ENCODE measurements at places on chromosomes 6 and 20.

DNA sequence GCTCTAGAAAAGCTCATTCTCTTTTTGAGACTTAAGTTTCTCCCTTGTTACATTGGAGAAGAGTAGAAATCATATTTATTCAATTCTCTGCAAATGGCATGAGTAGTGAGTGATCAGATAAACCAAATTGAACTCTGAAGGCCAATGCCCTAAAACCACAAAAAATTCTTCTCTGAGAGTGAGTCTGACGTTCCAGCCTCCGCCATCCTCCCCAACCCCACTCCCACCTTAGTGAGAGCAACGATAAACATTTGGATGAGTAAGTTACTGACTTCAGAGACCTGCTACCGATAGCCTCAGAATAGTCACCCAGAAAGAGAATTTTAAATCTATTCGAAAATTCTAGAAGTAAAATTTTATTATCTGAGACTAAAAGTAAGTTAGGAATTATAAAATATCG lies 94.6 kb downstream of the TFAP2A start:
- DNase-seq, result no peak

DNA sequence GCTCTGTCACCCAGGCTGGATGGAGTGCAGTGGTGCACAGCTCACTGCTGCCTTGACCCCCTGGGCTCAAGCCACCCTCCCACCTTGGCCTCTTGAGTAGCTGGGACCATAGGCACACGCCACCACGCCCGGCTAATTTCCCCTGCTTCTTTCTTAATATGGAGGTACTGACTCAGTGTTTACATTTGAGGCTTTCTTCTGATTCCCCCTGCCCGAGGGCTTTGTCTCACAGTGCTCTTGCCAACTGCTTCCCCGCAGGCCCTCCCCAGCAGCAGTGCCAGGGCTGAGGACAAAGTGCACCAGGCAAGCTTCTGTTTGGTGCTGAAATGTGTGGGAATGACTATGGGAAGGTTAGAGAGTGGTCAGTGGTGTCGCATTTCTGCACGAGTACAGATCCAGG lies 34.8 kb downstream of the NR2E1 start:
- DNase-seq, result no peak

DNA sequence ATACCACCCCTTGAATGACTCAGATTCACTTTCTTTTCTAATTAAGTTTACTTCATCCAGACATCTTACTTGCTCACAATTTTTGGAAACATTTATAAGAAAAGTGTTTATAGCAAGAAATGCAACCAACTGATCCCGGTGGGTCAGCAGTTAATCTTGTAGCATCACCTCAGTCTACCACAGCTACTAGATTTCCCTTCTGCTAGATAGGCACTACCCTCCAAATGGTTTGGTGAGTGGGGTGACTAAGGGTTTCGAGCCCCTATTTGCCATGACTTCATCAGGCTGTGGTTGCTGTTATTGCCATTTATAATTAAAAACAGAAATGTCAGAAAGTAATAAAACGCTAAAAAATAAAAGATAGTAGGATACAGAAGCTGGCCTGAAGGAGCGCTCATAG lies 930.1 kb upstream of the GJE1 start:
- DNase-seq, result no peak

- no peak for DNase-seq
Measured at GRCh38 chr6:99148111-99148510, 200.4 kb upstream of the FBXL4 start.

DNA sequence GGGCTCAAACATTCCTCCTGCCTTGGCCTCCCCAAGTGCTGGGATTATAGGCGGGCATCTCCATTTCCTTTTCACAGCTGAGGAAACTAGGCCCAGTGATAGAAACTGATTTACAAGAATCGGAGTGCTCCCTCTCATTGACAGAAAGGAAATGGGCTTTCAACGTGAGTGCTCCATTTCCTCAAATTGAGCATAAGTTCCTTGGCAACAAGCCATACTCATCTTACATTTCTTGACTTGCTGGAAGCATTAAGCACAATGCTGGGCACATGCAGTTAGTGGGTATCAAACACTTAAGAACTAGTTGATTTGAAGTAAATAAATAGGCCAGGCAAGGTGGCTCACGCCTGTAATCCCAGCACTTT lies 54.7 kb downstream of the FGD2 start:
- no peak for DNase-seq

GRCh38 chr20:18886756-18887155 lies 73.2 kb downstream of the SCP2D1 start:
- DNase-seq, result no peak

DNA sequence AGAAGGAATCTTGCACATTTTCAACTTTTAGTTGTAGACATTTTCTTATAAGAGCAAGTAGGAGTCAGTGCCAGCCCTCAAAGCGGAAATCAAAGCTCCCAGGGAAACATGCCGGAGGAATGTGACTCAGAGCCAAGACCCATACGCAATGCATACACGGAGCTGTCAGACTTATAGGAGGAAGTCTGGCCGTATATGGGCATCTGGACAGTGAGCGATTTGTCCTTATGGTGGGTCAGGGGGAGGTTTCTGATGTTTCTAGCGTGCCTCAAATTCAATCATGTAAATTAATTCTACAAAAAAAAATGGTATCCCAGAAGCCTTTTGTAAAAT lies 3.6 kb upstream of the CCN2 start:
- peak; percentile 48 for DNase-seq

GRCh38 chr20:38620441-38620840 lies 18.8 kb downstream of the ARHGAP40 start:
- DNase-seq, result no peak

DNA sequence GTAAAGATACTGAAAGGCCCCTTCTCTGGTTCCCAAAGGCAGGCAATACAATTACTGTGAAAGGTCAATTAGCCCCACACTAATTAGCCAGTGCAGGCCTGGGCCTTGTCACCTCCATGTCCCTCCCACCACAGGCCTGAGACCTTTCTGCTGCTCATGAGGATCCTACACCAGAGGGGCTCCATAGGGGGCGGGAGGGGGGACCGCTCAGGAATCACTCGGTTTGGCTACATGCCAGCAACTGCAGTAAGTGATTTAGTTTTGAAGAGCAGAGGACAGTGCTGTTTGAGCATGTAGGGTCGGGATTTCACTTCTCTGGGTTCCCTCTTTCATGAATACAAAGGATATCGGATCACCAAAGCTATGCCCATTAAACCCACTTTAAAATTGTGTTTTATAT lies 455.6 kb downstream of the PRKN start:
- no peak for DNase-seq

GRCh38 chr20:22698259-22698842 lies 114.0 kb upstream of the FOXA2 start:
- no peak for DNase-seq

DNA sequence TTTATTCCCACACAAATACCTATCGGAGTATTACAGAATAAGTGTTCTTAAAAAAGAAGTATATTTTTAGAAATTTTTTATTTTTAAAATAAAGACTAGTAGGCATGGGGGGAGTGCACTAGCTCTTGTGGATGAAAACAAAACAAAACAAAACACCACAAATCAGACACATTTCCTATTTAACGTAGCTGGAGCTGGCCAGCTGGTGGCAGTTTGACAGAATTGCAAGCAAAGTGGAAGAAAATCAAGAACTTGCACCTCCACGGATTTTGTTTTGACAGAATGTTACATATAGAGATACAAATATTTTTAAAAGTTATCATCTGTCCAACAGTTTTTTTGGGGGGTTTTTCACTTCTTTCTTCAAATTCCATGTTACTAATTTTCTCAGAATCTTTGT lies 63.6 kb upstream of the SNRPB2 start:
- DNase-seq, result no peak

GRCh38 chr6:158441716-158442215 lies 118.1 kb upstream of the TMEM181 start:
- no peak for DNase-seq

- DNase-seq, result no peak
Measured at GRCh38 chr6:118281291-118281690, 266.8 kb upstream of the PLN start.

DNA sequence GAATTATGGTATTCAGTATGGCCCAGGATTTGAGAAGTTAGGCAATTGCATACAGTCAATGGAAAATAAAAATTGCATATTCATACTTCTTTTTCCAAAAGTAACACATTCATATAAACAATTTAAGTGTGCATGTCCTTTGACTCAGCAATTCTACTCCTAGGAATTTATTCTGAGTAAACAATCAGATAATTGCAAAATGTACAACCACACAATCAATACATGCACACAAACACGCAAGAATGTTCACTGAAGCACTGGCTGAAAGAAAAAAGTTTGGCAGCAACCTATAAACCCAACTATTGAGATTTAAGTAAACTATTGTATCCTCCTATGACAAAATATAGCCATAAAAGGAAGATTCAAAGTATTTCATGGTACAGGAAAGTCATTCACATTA lies 1.6 kb downstream of the CYP39A1 start:
- no peak for DNase-seq

DNA sequence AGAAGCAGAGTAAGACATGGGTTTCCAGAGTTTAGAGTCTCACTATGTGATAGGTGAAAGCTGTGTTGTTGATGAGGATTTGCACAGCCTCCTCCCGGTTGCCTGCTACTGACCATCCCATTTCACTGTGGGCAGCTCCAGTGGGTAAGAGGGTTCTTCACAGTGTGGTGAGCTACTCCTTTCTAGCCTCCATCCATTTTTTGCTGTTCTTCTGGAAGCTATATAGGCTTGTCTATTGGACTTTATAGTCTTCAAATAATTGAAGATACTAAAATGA lies 13.4 kb downstream of the UST start:
- no peak for DNase-seq

DNA sequence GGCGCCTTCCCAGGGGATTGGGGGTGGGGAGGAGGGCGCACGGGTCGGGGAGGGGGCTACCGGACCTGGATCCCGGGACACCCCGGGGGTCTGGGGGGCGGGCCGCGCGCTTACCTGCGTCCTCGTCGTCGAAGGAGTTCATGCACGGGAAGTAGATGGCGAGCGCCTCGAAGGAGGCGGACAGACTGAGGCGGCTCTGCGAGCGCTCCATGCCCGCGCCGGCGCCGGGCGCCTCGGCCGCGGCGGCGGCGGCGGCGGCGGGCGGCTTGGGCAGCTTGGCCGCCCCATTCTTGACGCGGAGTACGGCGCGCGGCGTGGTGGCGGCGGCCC lies 320 bp downstream of the RIMS4 start:
- DNase-seq, result no peak

- no peak for DNase-seq
Measured at GRCh38 chr6:113122060-113122459, 735.1 kb upstream of the MARCKS start.

DNA sequence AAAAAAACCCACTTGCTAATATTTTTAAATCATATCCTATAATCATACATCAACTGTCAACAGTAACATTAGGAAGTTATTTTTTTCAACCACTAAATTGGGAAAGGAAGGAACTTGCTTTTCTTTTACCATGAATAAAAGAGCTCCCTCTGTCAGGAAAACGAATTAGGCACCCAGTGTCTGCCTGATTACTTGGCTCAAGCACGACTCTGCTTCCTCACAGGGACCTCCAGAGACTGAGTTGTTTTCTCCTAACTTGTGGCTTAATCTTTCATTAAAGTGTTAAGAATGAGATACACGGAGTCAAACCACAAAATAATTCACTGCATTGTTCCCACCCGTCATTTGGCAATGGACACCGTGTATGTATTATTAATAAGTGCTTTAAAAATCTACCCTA lies 1405.1 kb upstream of the EYS start:
- no peak for DNase-seq
